ENCODE measurements at places on chromosomes 7 and 10. TPM values are rescaled to one million over a fixed set of nuclear protein-coding genes. Genes with fewer than 3 reads are reported as not detected.

ACBD7 gene
- 2.7 TPM for total RNA-seq

CTAGE8 gene
- 1.3 TPM for total RNA-seq

ZNF804B gene
- not detected for total RNA-seq

SLC39A12 gene
- total RNA-seq = not detected

DLX6 gene
- total RNA-seq = not detected

Measured in activated T-helper 1 cell treated with anti-CD3 and anti-CD28 coated beads, Interleukin-12 subunit alpha, Interleukin-12 subunit beta, Interleukin-2, Interleukin-4 antibody, amounts not matched to agents 30 ng/mL and 10 ng/mL and 1 ng/mL, durations not matched to agents 14 hours and 24 hours and 36 hours (primary cell).